Activated T-cell treated with anti-CD3 and anti-CD28 coated beads, Interleukin-2, amount 50 U/mL, for 4 hours (primary cell): ENCODE measurements at places on chromosomes 4 and X.

GRCh38 chr4:111546881-111547280, 598.4 kb upstream of the FAM241A start:
- DNase-seq: no peak

DNA sequence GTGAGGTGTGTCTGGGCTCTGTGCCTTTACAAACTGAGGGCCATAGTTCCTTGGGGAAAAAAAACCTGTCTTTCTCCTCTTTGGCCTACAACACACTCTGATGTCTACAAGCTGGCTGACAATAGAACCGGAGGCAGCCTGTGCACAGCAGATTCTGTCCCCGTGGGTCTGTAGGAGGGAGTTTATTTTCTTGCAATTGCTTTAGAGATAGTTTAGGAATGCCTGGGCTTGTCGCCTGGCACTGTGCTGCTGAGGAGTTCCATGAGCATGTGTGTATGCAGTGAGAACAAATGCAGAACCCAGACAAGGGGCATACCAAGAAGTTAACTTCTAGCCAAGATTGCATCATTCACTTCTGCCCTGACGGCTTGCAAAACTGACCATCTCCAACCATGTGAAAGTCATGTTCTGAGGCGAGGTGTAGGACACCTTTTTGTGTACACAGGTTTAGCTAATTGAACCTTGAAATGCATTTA, 54.1 kb downstream of the CCNI start:
- no peak for DNase-seq

DNA sequence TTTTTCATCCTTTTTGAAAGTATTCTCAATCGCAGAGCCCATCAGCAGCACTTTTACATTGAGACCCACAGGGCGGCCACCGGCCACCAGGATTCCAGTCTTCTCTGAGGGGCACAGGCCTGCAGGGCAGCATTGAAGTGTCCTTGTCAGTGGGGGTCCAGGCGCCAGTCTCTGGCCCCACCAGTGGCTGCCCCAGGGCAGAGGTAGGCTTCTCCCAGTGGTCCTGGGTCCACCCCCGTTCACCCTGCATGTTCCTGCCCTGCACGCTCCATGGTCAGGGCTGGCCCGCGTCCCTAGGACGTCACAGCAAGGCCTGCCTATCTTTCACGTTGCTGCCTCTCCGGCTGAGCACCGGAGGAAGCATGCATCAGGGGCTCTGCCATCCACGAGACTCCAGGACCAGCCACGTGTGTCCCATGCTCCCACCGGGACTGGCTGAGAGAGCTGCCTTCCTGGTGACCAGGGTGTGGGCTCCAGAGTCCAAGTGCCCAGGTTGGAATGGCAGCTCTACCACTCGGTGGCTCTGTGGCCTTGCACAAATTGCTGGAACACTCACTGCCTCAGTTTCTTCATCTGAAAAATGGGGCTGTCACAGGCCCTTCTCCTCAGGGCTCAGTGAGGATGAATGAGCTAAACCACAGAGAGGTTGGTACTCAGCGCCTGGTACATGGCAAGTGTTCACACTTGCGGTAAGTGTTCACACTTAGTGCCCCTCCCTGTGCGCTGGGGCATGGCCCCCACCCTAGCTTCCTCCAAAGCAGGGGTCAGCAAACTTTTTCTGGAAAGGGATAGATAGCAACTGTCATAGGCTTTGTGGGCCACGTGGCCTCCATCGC, 30.7 kb upstream of the JAKMIP1 start:
- DNase-seq: no peak

DNA sequence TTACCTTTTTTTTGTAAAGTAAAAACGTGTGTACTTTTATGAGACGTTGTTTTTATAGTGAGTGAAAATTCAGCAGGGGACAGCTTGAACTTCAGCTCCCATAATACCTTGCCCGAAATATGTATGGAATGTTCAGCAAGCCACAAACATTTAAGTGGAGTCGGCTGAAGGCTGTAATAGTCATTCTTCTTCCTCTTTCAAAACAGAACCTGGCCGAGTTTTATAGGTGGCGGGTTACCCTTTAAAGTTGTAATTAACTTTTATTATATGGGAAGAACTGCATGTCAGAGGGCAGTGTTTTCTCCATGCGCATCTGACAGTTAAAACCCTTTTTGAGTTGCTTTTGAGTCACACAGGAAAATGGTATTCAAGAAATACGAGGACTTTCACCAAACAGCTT, 50.7 kb downstream of the CLDN34 start:
- DNase-seq: no peak

- DNase-seq: no peak
These were observed 63.4 kb downstream of the LCORL start for GRCh38 chr4:17958181-17958580.

GRCh38 chr4:22932326-22932725, 239.6 kb downstream of the GBA3 start:
- no peak for DNase-seq

DNA sequence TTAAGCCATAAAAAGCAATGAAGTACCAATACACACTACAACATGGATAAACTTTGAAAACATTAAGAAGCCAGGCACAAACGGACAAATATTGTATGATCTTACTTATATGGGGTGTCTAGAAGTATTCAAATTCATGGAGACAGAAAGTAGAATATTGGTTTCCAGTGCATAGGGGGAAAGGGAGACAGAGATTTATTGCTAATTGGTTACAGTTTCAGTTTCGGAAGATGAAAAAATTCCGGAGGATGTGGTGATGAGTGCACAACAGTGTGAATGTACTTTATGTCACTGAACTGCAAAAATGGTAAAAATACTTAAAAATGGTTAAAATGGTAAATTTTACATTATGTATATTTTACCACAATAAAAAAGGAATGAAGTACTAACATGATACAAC, 5.1 kb upstream of the PRDX4 start:
- DNase-seq: no peak

GRCh38 chrX:79270401-79270800, 96.7 kb downstream of the ITM2A start:
- DNase-seq: peak; percentile 71

DNA sequence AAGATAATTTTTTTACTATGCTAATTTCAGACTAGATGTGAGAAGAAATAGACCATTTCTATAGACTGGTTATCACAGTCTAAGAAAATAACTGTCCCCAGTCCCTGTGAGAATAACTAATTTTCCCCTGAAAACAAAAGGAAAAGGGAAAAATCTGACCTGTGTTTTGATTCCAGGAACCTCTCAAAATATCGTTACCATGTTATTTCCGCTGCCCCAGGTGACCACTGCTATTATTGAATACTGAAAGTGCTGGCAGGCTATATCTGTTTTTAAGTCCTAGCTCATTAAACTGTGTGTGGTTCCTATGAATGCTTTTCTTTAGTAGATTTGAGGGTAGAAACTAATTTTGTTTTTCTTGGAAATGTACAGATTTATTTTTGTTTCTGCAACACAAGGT, 83.6 kb downstream of the GAB1 start:
- DNase-seq: no peak

- DNase-seq: no peak
These were observed 226.2 kb downstream of the PALLD start for GRCh38 chr4:168723020-168723419.

GRCh38 chr4:148062301-148062950, 330.5 kb downstream of the ARHGAP10 start:
- no peak for DNase-seq

DNA sequence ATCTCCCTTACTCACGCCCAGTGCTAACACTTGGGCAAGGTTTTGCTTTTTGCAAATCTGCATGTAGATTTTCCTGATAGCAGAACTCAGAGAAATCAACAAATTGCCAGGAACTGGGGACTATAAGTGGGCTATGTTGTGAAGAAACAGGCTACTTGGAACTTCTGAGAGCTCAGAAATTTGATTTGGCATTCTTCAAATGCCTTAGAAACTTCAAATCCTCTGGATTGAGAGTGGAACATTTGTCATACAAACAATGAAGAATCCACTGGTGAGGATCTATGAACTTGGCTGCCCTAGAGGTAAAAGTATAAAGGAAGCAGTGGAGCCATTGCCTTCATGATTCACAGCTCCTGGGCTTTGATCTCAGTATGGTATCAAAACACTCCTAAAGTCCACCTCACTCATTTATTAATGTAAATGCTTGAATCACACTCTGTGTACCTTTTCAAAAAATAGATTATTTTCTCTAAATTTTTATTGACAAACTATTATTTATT, 126.0 kb downstream of the GLRA3 start:
- DNase-seq: no peak
